Right forelimb (tissue), 1 donor: ENCODE measurements at places on chromosomes 1 and 21.

- no peak for DNase-seq
Measured at GRCh38 chr1:45348609-45348965, 8.3 kb upstream of the MUTYH start.

DNA sequence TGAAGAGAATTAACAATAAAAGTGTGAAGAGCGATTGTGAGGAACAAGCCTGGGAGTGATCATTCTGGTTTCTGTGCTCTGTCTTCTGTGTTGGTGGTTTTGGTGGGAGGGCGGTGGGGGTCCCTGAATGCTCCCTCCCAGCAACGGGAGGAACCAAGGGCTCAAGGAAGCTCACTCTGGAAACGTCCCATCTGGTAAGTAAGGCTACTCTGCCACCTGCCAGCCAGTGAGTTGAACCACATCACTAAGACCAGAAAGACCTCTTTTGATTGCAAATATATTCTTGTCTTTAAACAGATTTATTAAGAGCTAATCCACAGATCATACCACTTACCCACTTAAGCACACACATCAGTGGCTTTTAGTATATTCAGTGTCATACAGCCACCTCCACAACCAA is 125.0 kb downstream of the PRDM2 start:
- no peak for DNase-seq

GRCh38 chr1:178532392-178532791 is 19.5 kb downstream of the TEX35 start:
- peak; percentile 90 for DNase-seq

DNA sequence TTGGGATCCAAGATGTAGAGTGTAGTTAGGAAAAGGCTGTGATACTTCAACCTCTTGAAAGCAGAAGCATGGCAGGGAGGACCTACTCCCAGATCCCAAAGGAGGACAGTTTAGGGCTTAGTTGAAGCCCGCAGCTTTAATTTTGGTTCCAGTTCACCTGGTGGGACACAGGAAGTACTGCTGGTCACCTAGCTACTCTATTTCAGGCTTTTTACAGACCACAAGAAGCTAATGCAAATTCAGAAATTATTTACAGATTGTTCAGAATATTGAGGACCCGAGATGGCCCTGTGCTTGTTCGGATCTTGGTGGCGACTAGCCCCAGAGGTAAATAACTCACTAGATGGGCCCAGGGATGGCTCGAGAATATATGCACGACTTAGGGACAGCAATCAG is 6.4 kb upstream of the SMCP start:
- no peak for DNase-seq

DNA sequence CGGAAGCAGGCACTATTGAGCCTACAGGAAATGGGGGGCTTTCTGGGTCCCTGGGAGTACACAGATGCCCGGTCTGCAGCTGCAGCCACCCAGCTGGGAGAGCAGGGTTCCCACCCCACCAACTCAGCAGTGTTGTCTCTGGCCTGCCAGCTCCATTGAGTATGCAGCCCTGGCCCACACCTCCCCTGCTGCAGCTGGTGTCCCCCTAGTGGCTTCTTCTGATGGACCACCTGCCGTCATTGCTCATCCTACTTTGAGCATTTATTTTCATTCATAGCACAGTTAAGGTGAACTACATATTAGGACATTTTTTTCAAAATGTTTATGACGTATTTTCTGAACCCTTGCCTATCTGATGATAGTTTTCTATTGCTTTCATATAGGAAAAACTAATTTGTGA is 189.8 kb upstream of the LYPLAL1 start:
- no peak for DNase-seq

GRCh38 chr1:2210084-2210653 is 15.6 kb upstream of the FAAP20 start:
- DNase-seq, result peak; percentile 41

- no peak for DNase-seq
Measured at GRCh38 chr1:12604114-12604874, 13.7 kb downstream of the DHRS3 start.

- no peak for DNase-seq
Measured at GRCh38 chr1:247209396-247209795, 37.6 kb upstream of the ZNF124 start.

DNA sequence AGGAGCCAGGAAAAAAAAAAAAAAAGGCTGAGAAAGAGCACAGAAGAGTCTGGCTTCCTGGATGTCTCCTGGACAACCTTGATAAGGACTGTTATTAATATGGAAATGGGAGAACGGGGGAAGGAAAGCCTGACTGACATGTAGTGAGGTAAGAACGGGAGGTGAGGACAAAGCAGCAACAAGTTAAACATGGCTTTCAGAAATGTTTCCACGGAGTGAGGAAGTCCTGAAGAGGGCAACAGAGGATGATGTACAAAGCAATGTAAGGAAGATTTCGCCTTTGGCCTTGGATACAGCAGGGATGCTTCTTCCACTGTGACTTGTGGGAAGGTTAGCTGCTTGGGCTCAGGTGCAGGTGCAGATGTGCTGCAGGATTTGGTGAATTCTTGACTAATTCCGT is 11.9 kb upstream of the NIBAN1 start:
- DNase-seq, result no peak

GRCh38 chr1:210587566-210587965 is 258.9 kb downstream of the HHAT start:
- no peak for DNase-seq

- no peak for DNase-seq
Measured at GRCh38 chr1:103788377-103788776, 38.7 kb downstream of the AMY1C start.
